ENCODE measurements at places on chromosomes 2 and 18.
A peak's percentile ranks its signal among the peaks of the same experiment; 100 is the strongest.

DNA sequence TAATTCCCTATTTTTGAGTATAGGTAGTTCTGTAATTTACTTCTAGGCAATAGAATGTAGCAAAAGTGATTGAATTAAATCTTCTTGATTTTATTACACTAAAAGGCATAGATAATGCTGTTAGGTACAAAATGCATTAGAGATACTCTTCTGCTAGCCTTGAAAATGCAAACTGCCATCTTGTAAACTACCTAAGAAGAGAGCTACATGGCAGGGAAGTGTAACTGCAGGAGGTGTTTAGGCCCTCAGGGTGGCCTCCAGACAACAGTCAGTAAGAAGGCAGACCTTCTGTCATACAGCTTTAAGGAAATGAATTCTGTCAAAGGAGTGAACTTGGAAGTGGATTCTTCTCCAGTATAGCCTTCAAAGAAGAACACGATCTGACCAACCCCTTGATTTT is 1396.8 kb upstream of the SLC39A10 start:
- no peak for DNase-seq

GRCh38 chr2:101874069-101874468 is 117.7 kb upstream of the IL1R2 start:
- DNase-seq = no peak

DNA sequence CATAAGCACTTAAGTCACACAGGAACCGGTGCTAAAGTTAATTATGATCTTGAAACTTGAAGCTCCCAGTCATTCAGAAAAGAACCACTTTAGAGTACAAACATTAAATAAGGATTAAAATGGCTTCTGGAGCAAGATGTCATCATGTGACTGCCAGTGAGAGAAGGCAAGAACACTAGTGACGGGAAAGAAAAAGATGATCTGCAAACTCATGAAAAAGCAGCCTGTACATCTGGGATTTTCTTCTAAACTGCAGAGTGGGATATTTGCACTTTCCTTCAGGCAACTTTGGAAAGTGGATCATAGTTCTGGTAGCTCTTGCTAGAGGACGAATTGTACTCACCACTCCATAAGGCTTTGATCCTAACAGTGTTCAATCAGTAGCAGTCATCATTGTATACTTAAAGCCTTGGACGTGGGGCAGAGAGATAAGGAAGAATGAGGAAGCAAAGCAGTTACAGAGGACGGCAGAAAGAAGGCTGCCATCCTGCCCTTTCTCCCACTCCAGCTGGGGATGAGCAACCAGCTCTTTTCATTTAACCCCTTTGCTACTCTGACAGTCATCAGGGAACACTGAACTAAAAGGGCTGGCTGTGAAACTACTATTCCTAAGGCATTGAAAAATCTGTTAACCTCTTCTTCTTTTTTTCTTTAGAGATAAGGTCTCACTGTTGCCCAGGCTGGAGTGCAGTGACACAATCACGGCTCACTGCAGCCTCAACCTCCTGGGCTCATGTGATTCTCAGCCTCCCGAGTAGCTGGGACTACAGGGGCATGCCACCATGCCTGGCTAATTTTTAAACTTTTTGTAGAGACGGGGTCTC is 18.1 kb downstream of the ABHD3 start:
- no peak for DNase-seq

DNA sequence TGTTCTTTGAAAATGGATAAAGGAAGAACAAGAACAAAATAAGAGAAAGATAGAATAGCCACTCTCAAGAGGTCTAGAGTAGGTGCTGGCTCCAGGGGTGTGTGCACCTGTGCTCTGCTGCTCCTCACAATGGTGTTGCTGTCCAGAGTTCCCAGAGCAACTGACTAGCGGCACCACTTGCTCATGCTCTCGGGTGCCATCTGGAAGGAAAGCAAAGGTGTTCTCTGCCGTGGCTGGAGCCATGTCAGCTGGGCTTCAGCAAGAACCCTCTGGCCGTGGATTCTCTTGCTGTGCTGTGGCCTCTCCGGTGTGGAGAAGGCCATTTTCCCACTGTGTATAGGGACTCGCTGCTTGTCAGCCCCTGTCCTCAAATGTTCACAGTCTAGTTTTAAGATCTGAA is 114.6 kb upstream of the TEX51 start:
- no peak for DNase-seq

GRCh38 chr18:48963586-48964470 is 13.1 kb upstream of the SMAD7 start:
- no peak for DNase-seq

- no peak for DNase-seq
Observed at GRCh38 chr18:26074246-26074645, 16.2 kb downstream of the SS18 start.

DNA sequence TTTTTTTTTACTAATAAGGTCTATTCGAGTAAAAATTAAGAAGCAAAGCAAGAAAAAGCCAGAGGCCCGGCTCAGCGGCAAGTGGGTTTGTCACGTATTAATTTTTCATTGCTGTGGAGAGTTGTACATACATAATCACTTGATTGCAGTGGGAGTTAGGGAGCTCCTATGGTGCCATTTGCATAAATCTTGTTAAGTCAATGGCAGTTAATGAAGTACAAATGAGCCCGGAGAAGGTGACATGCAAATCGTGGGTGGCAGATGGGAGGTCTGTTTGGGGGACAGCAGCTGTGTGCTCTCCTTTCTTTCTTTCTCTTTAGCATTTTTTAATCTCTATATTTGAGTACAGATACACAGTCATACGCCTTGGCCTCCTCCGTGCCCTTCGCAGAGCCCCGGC is 317.0 kb downstream of the AGAP1 start:
- no peak for DNase-seq

- DNase-seq = no peak
Observed at GRCh38 chr2:39664232-39664887, 1.4 kb upstream of the TMEM178A start.

- DNase-seq = peak; percentile 15
Observed at GRCh38 chr18:12726774-12727550, 24.1 kb downstream of the PSMG2 start.

DNA sequence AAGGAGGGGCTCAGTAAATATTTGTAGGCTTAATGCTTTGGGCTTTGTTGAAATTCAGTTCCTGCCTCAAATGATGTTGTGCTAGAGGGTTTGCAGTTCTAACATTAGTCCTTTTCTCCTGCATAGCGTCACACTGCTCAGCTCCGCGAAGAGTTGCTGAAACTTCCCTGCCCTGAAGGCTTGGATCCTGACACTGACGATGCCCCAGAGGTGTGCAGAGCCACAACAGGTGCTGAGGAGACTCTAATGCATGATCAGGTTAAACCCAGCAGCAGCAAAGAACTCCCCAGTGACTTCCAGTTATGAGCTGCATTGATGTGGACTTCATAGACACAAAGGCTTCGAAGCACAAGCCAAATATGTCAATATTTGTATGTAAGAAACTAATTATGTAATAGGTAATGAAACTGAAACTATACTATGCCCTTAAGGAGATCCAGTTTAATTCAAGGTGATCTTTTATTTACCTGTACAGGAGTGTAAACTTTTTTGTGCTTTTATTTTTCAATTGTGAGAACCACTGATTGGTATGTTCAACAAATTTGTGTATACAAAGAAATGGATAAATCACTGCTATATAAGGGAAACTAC is 10.2 kb upstream of the TTC27 start:
- no peak for DNase-seq

DNA sequence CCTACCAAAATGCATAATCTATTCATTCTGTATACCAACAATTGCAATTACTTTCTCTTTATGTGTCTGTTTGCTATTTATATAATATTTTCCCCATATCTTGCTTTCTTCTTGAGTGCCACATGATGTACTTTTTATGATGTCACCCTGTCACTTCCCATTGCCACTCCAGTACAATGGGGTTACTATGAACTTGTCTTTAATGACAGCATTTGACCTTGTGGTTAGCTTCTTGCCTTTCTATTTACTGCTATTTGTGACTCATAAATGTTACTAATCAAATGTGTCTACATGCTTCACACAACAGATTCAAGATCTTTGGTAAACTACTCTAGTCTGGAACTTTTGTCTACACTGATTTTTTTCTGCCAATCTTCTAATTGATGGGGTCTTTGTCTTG is 486.3 kb downstream of the NR4A2 start:
- DNase-seq = no peak

GRCh38 chr2:162014751-162015150 is 59.3 kb downstream of the DPP4 start:
- no peak for DNase-seq

DNA sequence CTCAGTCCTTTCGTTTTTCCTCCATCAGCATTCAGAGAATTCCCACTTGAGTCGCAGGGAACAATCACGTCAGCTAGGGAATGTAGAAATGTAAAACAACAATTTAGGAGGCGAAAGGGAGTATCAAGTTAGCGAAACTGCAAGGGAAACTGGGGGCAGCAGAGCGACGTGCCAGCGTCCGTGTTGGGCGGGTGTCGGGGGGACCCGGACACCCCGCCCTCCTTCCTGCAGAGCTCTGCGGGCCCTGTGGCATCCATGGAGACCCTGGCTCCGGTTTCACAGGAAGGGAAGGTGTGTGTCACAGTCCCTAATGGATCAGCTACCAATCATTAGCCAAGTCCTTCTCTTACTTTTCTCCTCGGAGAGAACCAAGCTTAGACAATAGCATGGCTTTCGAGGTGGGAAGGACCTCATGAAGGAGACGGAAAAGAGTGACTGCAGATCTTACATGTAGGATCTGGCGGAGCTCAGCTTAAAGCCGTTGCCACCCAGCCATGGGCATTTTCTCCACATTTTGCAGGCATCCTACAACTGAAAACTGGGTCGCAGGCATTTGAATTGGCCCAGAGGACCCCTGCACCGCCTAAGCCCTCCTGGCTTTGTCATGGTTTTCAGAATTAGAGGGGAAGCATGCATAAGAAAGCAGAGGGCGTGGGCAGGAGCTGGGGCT is 33.7 kb downstream of the SOX11 start:
- DNase-seq = no peak

GRCh38 chr2:55437515-55438390 is 18.1 kb upstream of the CCDC88A start:
- DNase-seq = no peak

DNA sequence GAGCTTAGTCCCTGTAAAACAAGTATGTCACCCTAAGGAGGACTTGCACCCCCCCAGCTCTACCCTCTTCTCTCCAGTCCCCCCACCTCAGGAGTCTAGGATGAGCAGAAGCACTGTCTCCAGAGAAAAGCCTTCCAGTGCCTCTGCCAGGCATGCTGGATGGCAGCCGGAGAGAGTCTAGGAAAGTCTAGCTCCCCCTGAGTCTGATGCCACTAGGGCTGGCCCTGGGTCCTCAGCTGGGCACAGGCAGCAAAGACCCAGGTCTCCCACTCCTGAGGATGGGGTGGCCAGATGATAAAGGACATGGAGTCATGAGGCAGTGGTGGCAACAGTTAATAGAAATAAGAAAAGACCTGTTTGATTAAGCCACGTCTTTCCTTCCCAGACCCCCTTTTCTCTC is 225.6 kb downstream of the CYP26B1 start:
- no peak for DNase-seq

DNA sequence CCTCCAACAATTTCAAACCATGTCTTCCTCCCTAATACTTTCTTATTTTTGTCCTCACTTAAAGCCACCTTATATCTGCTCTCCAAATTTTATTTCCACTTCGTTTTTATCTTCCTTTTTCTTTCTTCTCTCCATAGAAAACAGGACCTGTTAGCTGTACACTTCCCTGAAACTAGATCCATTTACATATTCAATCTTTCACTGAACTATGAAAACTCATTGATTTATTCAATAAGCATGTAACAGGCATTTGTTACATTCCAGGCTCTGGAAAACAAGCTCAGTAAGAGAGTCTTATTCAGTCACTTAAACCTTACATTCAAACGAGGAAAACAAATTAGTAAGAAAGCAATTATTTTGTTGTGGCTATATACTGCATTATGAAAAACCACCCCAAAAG is 1225.3 kb downstream of the SUCLG1 start:
- no peak for DNase-seq
